ENCODE measurements at places on chromosomes 3 and 15.

- no peak for DNase-seq
Observed at GRCh38 chr15:66489179-66489791, 8.3 kb downstream of the SNAPC5 start.

- no peak for DNase-seq
Observed at GRCh38 chr3:95272781-95273180, 1209.9 kb downstream of the NSUN3 start.

DNA sequence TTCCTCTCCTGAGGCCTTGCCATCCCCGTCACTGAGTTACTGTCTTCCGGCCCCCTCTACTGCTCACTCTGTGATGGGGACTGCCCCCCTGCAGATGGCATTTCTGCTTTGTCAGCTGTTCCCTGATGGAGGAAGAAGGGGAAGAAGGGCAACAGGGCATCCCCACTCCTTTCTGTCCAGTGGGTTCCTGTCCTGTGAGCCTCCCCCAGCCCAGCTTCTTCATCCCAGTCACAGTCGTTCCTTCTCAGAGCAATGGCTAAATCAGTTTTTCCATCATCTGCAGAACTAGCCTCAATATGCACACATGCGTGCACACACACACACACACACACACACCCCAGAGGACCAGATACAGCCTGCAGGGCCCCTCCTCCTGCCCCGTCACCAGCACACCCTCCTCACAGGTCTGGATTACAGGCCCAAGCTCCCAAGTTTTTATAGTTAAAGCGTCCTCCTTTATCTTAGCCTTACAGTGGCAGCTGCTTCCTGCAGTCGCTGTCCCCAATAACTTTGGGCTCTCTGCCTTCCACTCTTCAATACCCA lies 21.4 kb downstream of the ALDH1L1 start:
- DNase-seq, result no peak

- DNase-seq, result no peak
Observed at GRCh38 chr15:35023804-35024203, 35.7 kb upstream of the ZNF770 start.

DNA sequence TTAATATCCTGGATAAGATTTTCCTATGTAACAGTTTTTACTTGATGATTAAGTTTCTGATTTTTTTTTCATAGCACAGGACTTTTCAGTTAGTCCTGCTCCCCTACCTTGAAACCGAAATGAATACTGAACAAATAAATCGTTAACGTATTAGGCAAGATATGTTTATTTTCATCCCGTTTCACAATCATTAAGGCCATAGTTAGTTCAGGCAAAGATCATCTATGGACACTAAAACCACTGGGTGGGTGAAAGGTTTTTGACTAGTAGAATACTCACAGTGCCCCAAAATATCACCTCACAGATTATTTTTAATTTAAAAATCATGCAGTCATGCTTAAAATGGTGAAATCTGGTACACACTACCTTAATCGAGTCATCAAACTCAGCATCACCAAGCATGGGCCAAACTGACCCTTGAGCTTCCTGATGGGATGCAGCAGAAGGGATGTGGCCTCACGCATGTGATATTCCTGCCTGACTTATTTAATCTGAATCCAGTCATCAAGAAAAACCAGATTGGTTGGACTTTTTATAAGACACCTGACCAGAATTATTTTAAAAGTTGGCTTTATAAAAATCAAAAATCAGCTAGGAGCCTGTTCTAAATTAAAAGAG lies 365.0 kb downstream of the LPP start:
- no peak for DNase-seq

Measured in iPS-NIHi11 (cell line).